ENCODE measurements at places on chromosomes 4 and X. TPM values are rescaled to one million over a fixed set of nuclear protein-coding genes. Genes with fewer than 3 reads are reported as not detected.
A peak's percentile ranks its signal among the peaks of the same experiment; 100 is the strongest.

GRCh38 chr4:80107374-80107773, 34.3 kb upstream of the ANTXR2 start:
- H3K27me3 ChIP-seq: peaks cover 2% of the 10 kb centered on the region
- no peak for DNase-seq
- no peak overlapping the region for H3K27ac ChIP-seq
- no peaks in the 10 kb centered on the region for H3K4me1 ChIP-seq

GRCh38 chrX:155027509-155028066, 944 bp downstream of the FUNDC2 start:
- H3K4me1 ChIP-seq: peaks cover 18% of the 10 kb centered on the region
- H3K27ac ChIP-seq: peak overlapping the region; percentile 97
- H3K36me3 ChIP-seq: peaks cover 3% of the 10 kb centered on the region
- DNase-seq: peak; percentile 43

GRCh38 chrX:30504309-30504708, 73.3 kb downstream of the TASL start:
- H3K4me1 ChIP-seq: no peaks in the 10 kb centered on the region
- H3K4me3 ChIP-seq: no peak overlapping the region
- H3K27ac ChIP-seq: no peak overlapping the region
- no peaks in the 10 kb centered on the region for H3K27me3 ChIP-seq
- no peak for DNase-seq
- no peaks in the 10 kb centered on the region for H3K36me3 ChIP-seq

Gene CHRDL1
- not detected for total RNA-seq

- no peaks in the 10 kb centered on the region for H3K4me1 ChIP-seq
- DNase-seq: no peak
- H3K27me3 ChIP-seq: no peaks in the 10 kb centered on the region
- H3K27ac ChIP-seq: no peak overlapping the region
Observed at GRCh38 chr4:172947594-172947993, 221.0 kb upstream of the GALNT7 start.

Gene OTUD5
- total RNA-seq: 65.2 TPM

DNA sequence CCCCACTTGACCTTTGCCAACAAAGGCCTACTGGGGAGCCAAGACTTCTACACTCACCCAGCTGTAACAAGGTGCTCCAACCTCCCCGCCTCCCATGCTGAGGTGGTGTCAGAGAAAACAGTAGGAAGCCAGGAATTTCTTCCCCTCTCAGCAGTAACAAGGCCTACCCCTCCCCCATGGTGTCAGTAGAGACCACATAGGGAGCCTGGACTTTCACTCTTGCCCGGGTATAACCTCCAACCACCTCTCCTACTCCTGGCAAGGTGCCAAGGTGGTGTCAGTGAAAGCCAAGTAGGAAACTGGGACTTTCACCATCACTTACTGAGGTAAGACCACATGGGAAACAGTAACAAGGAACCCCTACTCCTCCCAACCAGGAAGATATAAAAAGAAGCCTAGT, 93.1 kb downstream of the SLC16A2 start:
- no peaks in the 10 kb centered on the region for H3K36me3 ChIP-seq
- DNase-seq: no peak
- H3K27ac ChIP-seq: no peak overlapping the region
- H3K4me1 ChIP-seq: peaks cover 3% of the 10 kb centered on the region
- no peaks in the 10 kb centered on the region for H3K27me3 ChIP-seq
